ENCODE measurements at places on chromosomes 3 and 15.

DNA sequence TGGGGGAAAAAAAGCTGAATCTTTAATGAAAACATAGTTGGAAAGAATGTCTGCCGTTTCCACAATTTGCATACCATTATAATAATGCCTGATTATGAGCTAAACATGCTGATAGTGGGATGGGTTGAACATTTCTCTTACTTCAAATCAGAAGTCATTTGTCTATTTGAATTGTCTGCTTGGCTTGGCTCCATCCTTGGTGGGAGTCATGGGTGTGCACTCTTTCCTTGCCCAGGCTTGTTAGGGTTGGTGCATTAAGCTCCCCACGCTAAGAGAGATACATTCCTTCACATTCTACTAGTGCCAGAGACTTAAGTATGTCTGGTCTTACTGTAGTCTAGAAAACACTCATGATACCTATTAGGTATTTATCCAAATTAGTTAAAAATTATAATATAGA is 121.4 kb upstream of the RARB start:
- no peak for DNase-seq

GRCh38 chr3:189488241-189488767 is 142.9 kb upstream of the TP63 start:
- DNase-seq, result no peak

DNA sequence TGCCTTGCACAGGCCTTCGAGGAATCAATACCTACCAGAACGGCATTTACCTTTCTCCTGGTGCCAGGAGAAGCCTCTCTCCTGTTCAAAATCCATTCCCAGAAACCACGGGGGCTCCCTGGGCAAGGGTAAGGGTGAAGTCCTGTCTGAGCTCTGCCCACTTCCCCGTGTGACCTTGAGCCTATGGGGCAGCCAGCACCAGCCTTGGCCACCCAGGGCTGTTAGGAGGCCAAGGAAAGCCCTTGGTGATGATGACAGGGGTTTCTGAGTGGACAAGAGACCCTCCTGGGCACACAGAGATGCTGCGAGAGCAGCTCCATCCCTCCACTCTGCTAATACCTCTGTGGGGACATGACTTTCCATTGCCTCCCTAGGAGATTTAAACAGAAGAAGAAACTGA is 5.9 kb downstream of the SCN5A start:
- DNase-seq, result no peak

DNA sequence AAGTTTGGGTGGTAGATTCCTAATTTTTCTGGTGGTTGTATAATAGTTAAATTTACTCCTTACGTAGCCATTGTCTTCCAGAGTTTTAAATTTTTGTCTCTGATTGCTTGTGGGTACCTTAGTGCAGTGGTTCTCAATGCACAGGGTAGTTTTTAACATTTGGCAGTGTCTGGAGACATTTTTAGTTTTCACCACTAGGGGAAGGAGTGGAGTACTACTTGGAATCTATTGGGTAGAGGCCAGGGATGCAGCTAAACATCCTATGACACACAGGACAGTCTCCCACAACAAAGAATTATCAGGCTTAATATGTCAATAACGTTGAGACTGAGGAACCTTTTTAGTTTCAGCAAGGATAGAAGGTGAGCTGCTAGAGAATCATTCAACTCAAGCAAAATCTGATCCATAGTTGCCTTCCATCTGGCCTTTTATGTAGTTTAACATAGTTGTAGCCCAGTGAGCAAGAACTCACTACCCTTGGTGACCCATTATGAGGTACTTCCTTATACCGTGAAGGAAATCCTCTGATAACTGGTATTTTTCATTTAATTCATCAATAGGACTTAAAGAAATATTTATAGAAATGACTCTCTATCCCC is 8.6 kb upstream of the STX19 start:
- no peak for DNase-seq

GRCh38 chr3:85142626-85143025 is 183.8 kb downstream of the CADM2 start:
- no peak for DNase-seq

GRCh38 chr3:108450444-108450843 is 60.0 kb downstream of the MYH15 start:
- no peak for DNase-seq

GRCh38 chr3:55013145-55013925 is 85.5 kb upstream of the LRTM1 start:
- DNase-seq, result no peak

GRCh38 chr3:69764121-69764741 is 25.0 kb downstream of the MITF start:
- no peak for DNase-seq

DNA sequence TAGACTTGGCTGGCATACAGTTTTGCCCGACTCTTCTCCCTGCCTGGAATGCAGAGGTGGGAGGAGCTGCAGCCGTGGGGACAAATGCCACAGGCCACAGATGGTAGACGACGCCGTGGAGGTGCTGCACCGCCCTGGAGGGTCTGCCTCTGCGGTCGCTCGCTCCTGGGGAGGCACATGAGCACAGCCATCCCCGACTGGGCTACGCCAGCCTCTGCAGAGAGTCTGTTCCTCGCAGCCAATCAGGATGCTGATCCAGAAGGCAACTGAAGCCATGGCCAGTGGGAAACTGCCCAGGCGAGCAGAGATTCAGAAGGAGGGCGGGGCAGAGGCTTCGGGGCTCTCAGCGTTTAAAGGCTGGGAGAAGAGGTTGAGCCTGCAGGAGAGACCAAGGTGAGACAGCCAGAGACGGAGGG is 11.9 kb upstream of the LRRC15 start:
- DNase-seq, result no peak

GRCh38 chr3:15800327-15800726 is 2.5 kb upstream of the ANKRD28 start:
- DNase-seq, result no peak

DNA sequence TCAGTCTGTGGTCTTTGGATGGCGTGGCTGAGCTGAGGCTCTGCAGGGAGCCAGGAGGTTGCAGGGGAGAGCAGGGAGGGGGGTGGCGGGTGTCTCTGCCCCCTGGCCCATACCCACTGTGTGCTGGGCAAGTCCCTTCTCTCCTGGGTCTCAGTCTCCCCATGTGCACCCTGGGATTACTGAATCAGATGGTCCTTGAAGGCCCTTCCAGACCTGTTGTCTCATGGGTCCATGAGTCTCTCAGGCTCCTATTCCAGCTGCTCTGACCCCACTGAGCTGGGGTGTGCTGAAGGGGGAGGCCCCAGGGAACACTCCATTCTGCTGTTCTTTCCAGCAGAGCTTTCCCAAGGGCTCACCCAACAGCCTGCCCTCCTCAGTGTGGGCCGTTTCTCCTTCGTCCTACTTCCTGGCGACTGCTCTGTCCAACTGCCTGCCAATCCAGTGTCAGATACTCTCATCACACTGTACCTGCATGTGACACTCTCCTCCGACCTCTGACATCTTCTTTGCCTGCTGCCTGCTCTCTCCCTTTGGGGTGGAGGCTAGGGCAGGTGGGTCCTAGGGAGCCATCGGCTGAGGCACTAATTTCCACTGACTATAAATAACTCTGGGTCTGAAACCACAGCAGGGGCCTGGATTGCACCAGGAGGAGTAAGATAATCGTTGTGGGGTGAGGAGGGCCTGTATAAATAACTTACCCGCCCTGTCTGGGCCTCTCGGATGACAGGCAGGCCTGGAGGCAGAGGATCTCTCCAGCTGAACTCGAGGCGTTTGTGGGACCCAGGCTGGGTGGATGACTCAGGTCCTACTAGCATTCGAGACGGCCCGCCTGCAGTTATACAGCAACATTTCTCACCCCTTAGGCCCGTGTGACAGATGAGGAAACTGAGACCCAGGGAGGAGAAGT is 67.1 kb downstream of the ATP2B2 start:
- DNase-seq, result no peak

- DNase-seq, result no peak
Observed at GRCh38 chr3:60585918-60586317, 665.3 kb downstream of the FHIT start.

- DNase-seq, result no peak
Observed at GRCh38 chr3:36842275-36842674, 77.9 kb upstream of the DCLK3 start.

DNA sequence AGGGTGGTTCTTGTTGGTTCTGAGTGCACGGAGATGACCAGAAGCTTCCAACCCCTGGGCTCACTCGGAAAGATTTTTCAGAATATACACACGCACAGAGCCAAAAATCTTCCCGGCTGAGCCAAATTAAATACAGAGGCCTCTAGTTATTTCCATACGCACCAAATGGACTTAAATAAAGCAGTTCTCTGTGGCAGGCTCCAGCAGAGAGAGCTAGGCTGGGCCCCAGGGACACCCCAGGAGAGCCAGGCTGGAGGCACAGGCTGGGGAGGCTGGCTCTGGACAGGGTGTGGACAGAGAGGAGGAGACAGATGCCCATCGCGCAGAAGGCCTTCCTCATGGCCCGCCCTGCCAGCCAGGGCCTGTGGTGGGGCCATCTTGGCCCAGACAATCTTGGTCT is 115.9 kb downstream of the IQSEC1 start:
- DNase-seq, result no peak

- DNase-seq, result no peak
Observed at GRCh38 chr3:118772547-118773011, 262.1 kb downstream of the IGSF11 start.

DNA sequence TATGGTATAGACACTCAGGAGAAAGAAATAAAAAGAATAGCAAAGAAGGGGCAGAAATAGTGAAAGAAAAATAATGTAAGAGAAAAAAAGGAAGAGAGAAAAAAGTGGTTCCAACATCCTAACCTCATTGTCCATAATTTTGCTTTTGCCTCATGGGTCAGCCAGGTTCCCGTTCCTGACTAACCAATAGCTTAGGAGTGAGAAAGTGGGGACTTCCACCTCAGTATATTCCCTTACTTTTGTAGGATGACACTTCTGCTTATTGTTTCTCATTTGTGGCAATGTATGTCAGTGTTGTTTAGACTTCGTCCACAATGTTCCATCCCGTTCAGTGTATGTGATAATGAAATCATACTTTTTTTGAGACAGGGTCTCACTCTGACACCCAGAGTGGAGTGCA is 9.3 kb upstream of the SLC12A8 start:
- no peak for DNase-seq

- no peak for DNase-seq
Observed at GRCh38 chr15:79243723-79244122, 38.8 kb upstream of the ANKRD34C start.

DNA sequence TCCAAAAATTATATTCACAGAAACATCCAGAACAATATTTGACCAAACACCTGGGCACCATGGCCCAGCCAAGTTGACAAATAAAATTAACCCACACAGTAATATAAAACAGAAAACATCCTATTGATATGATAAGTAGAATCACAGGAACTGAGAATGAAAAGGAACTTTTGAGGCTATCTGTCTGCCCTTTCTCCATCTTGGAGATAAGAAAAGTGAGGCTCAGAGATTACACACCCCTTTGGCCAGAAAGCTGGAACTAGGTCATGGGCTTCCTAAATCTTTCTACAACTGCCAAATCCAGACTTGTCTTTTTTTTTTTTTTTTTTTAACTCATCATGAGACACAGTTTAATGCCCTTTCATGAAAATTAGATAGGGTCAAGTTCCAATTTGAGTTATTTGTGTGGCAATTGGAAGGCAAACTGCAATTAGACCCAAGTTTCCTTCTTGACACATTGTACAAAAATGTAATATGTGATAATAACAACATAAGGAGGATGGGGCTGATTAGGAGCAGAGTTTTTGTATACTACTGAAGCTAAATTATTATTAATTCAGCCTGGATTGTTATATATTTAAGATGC is 137.2 kb downstream of the RPL22L1 start:
- no peak for DNase-seq

GRCh38 chr15:64912379-64913325 is 950 bp downstream of the ANKDD1A start:
- no peak for DNase-seq

GRCh38 chr3:129196601-129197000 is 12.9 kb upstream of the CNBP start:
- DNase-seq, result no peak

DNA sequence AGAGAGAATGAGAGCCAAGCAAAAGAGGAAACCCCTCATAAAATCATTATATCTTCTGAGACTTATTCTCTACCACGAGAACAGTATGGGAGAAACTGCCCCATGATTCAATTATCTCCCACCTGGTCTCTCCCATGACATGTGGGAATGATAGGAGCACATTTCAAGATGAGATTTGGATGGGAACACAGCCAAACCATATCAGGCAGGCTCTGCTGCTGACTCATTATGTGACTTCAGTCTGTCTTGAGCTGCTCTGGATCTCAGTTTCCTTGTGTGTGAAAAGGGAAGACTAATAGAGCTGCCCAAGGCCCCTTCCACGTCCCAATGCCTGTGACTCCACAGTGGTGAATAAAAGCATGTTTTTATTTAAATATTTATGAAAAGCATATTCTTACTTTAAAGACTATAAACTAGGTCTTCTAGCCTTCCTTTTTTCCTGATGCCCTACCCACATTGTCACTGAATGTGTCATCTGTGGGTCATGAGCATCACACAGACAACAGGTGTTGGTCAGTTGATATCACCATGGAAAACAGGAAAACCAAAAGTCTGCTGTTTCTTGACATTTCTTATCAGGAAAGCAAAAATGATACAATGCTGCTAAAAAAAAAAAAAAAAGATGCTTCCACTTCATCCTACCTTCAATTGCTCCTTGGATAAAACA is 96.0 kb upstream of the PPP2R3A start:
- DNase-seq, result no peak

GRCh38 chr3:150444371-150444770 is 36.3 kb downstream of the TSC22D2 start:
- no peak for DNase-seq

DNA sequence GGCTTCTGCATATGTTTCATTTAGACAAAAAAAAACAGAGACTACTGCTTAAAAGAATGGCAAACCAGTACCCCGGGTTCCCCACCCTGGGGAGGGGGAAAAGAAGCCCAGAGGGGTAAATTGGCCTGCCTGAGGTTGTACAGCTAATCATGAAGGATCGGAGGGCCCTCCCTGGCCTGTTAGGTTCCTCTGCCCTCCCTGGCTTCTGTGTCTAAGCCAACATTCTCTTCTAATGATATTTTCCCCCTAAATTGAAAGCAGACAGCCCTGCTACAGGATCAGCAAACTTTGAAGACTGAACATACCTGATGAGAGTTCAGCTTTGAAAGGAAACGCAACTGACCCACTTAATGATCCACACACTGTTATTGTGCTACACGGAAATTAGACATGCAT is 2.5 kb downstream of the ARHGAP31 start:
- no peak for DNase-seq

DNA sequence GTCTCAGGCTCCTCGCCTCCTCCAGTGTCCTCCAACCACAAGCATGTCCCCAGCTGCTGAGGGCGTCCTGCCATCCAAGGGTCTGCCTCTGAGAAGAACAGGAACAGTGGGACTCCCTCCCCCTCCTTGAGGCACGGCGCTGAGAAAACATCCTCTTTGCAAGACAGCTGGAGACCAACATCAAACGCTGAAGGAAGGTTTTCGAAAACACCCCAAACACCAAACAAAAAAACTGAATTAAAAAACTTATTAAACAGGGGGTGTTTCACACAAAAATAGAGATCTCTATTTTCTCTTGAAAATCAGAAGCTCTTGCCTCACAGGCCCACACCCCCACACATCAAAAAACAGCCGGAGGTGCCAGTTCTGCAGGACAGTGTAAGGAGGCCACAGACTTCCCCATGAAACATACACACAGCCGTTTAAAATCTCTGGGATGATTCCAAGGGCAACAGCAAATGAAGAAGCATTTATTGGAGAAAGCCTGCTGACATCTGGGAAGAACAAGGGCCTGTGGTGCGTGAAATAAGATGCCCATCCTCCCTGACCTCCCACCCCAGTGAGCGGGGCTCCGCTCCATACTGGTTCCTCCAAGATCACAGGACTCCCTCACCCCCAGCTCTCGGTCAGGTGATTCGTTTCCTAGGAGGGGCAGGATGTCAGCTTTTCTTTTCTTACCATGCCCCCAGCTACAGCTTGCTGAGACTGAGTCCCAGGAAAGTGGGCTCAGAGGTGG is 71.3 kb downstream of the NUP210 start:
- no peak for DNase-seq
